Keratinocyte (primary cell): ENCODE measurements at places on chromosomes 1 and 21. TPM values are rescaled to one million over a fixed set of nuclear protein-coding genes. Genes with fewer than 3 reads are reported as not detected.

PAQR6 gene
- polyA plus RNA-seq = 0.78 to 2.2 TPM (median 1.00 TPM) in 3 replicates

ST6GALNAC5 gene
- polyA plus RNA-seq = 12.8 to 18.7 TPM (median 14.3 TPM) in 3 replicates

BMP8B gene
- polyA plus RNA-seq = 0.03 to 0.04 TPM in 2 of 3 replicates, not detected in the other

UBASH3A gene
- polyA plus RNA-seq = not detected in 3 replicates

B4GALT2 gene
- 39.6 to 60.7 TPM (median 50.4 TPM) in 3 replicates for polyA plus RNA-seq

DNA sequence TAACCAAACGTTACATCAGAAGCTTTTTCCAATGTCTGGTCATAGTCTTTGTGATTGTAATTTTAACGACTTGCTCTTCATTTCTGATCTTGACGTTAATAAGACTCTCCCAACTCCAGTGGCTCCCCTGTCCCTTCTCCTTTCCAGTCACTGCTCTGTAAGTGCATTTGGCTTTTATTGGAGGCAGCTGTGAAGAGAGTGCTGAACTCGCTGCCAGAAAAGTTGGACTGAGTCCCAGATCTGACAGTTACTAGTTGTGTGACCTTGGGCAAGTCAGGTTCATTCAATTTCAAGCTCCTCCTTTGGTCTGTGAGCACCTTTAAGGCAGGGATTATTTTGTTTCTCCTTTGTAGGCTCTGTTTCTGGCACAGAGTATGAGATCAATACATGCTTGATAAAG is 109.6 kb upstream of the TSPAN2 start:
- no peak for DNase-seq

DNA sequence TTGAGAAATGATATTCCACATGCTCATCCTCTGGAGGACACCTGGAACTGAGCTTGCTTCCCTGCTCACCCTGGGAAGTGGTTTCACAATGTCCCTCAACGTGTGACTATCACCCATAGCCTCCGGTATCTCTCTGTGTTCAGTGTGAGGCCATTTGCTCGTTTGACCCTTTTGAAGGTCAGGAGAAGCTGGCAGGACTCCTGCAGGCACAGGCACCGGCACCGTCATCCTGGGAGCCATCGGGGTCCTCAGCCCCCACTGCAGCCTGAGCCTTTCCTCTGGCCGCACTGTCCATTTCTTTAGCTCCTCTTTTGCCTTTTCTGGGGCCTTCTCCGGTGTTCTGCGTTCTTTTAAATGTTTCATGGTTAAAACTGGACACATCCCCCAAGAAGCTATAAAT is 159.6 kb upstream of the COL6A1 start:
- DNase-seq = no peak

GRCh38 chr1:28447679-28448078 is 58.2 kb upstream of the RCC1 start:
- DNase-seq = no peak

DNA sequence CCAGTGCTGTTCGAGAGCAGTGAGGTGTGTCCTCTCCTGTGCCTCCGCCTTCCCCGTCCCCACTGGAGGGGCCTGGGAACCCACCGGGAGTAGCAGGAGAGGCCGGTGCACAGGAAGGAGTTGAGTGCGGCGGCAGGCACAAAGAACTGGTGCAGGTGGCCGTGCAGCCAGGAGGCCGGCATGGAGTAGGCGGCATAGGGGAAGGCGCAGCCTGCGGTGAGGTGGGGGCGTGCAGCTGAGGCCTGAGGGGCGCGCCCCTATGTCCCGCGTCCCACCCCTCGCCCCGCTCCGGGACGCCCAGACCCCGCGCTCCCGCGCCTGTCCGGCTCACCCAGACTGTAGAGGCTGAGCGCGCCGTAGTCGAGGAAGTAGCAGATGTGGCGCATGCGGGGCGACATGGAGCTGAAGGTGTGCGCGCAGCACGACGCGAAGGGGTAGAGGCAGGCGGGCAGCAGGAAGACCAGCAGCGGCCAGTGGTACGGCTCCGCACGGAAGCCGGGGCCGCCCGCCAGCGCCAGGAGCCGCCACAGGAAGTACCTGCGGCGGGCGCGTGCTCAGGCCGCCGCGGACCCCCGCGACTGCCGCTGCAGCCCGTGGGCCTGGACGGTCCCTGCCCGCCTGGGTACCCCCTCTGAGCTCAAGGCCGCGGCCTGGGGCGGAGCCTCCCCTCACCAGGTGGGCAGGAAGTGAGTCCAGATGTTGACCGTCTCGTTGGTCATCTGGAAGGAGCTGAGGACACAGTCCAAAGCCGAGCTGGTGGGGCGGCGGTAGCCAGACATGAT is 2.2 kb downstream of the PAQR6 start:
- DNase-seq = no peak

DNA sequence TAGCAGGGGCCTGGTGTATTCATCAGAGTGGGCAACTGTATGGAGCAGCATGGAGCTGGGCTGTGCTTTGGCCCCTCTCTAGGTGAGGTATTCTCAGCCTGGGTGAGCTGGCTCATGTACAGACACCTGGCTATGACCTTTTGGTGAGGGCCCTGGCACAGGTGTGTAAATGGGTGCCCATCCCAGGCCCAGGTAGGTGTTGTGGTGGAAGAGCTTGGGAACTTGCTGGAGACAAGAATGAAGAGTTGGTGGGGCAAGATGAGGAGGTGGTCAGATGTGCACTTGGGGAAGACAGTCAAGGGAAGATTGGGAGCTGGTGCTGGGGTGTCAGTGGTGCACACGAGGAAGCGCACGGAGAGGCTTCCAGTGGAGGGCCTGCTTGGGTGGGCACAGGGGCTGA is 95.5 kb downstream of the TRIM11 start:
- DNase-seq = no peak
